ENCODE measurements at places on chromosomes 5 and 9. TPM values are rescaled to one million over a fixed set of nuclear protein-coding genes. Genes with fewer than 3 reads are reported as not detected.

DNA sequence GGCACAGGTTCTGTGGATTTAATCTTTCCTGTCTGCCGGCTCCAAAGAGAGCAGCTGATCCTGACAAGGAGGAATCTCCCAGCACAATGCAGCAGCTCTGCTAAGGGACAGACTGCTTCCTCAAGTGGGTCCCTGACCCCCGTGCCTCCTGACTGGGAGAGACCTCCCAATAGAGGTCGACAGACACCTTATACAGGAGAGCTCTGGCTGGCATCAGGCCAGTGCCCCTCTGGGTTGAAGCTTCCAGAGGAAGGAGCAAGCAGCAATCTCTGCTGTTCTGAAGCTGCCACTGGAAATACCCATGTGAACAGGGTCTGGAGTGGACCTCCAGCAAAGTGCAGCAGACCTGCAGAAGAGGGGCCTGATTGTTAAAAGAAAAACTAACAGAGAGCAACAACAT lies 630.2 kb upstream of the FTMT start:
- no peak for DNase-seq

DNA sequence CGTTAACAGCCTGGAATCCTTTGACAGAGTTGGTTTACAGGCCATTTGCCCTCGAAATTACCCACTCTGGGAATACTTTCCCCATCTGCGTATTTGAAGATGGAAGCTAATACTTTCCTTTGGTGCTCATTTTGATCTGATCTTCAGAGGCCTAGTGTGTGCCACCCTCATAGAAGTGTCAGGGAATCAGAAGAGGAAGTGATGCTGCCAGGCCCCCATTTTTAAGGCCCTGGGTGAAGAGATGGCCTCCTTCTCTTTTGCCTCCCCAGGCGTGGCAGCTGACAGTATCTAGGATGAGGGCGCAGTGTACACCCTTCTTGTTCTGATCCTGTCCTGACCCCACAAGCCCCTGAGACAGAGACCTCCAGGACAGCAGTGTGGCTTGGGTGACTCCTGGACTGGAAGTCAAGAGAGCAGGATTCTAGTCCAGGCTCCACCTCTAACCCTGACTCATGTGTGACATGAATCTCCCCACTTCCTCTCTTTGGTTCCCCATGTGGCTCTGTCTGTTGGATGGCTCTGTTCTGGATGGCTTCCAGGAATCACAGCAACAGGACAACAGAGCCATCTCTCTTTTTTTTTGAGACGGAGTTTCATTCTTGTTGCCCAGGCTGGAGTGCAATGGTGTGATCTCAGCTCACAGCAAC lies 27.8 kb downstream of the CSF1R start:
- no peak for DNase-seq

Gene PAXX
- 49.3 TPM for total RNA-seq

- DNase-seq = no peak
Observed at GRCh38 chr9:107141967-107142366, 141.1 kb upstream of the RAD23B start.

DNA sequence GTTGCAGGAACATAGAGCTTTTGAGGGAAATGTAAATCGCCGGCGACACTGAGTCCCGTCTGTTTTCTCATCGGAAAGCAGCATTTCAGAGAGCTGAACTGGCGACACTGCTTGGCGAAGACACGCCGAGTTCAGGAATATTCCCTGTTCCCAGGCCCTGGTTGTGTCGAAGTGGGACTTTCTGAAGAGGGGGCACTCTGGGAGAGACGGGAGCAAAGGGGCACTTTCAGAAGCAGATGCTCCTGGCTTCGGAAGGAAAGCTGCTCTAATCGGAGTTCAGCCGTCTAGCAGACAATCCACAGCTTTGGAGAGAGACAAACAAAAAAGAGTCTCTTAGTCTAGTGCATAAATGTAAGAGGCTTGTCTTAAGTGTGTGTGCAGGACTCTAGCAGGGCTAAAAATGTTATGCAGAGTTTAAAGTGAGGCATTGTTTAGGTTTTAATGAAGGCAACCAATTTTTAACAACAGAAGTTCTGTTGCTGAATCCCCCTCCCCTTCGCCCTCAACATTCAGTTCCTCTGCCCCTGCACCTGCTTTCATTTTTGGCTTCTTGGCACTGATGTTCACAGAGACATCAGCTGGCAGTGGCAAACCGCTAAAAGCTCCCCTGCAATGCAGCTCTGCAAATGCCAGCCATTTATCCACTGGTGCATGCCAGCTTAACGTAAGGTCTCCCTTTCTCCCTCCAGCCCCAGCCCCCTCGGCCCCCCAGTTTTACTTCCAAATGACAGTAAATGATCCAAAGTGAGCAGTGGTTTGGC lies 289.5 kb upstream of the MPDZ start:
- DNase-seq = no peak

Gene BHMT2
- total RNA-seq = not detected

Gene FAM120A
- 89.6 TPM for total RNA-seq

Gene FAM153A
- total RNA-seq = 0.18 TPM

DNA sequence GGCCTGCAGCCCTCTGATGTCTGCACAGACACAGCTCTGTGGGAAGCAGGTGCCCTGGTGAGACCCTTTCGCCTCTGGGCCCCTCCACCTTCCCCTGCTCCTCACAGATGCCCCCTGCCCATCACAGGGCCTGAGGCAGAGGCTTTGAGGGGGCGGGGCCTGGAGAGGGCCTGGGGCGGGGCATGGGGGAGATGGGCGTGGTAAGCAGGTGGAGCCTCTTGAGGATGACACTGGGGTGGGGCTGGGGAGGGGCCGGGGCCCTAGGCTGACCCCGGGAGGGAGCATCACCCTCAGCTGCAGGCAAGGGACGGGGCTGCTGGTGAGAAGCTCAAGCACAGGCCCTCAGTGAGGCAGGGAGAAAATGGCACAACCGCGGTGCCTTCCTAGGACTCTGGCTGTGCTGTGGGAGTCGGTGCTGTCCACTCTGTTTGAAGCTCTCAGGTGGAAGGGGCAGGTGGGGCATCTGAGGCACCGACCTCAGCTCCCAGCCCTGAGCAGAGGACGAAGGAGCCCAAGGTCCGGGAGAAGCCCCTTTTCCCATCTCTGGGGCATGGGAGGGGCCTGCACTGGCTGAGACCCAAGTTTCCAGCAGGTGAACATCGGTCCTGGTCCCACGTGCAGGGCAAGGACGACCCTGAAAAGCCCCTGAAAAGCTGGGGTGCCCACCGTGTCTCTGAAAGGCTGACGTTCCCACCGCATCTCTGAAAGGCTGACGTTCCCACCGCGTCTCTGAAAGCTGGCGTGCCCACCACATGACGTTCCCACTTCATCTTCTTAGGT lies 17.5 kb upstream of the SLC9A3 start:
- no peak for DNase-seq

- no peak for DNase-seq
Observed at GRCh38 chr5:135190416-135191083, 156.5 kb upstream of the PITX1 start.

GRCh38 chr9:107466826-107467225 lies 22.7 kb downstream of the KLF4 start:
- DNase-seq = no peak

GRCh38 chr5:89556215-89556913 lies 673.4 kb upstream of the MEF2C start:
- DNase-seq = no peak

- DNase-seq = no peak
Observed at GRCh38 chr5:131747180-131748105, 49.4 kb downstream of the FNIP1 start.

Measured in GM12878 (cell line).